Osteocyte (in vitro differentiated cells): ENCODE measurements at places on chromosomes 7 and 10. TPM values are rescaled to one million over a fixed set of nuclear protein-coding genes. Genes with fewer than 3 reads are reported as not detected.
A peak's percentile ranks its signal among the peaks of the same experiment; 100 is the strongest.

Gene OR9A2
- not detected in 2 replicates for total RNA-seq

DNA sequence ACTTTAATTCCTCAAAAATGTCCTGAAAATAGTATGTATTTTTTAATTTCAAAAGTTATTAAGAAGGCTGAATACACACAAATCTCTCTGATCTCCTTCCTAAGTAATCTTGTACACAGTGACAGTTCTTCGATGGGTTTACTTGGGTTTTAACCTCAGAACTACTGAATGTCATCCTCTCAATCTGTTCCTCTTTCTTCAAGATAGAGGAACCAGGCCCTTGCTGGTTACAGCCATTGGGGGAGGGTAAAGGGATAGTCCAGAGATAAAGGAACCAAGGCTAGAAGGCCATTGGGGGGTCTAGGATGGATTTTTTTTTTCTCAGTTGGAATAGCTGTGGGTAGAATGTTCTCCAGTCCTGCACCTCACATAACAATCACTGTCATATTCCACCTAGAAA lies 224.9 kb downstream of the SKIDA1 start:
- DNase-seq: no peak

DNA sequence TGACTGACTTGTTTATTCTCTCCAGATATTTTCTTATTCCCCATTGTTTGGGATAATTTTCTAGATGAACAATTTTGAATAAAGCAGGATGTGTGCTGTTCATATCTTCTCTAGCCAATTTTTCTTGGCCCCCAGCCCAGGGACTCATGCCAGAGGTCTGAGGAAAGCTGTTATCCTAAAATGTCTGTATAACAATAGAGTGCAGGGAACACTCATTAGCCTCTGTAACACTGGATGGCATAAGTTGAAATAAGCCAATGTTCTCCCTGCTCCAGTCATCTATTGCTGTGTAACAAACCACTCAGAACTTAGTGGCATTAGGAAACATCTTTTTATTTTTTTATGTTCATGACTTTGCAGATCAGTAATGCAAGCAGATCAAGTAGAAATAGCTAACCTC lies 121.7 kb upstream of the TRIM24 start:
- no peak for DNase-seq

- no peak for DNase-seq
Observed at GRCh38 chr10:27355918-27356573, 115.4 kb upstream of the ACBD5 start.

Gene MRC1
- total RNA-seq: not detected in 2 replicates

DNA sequence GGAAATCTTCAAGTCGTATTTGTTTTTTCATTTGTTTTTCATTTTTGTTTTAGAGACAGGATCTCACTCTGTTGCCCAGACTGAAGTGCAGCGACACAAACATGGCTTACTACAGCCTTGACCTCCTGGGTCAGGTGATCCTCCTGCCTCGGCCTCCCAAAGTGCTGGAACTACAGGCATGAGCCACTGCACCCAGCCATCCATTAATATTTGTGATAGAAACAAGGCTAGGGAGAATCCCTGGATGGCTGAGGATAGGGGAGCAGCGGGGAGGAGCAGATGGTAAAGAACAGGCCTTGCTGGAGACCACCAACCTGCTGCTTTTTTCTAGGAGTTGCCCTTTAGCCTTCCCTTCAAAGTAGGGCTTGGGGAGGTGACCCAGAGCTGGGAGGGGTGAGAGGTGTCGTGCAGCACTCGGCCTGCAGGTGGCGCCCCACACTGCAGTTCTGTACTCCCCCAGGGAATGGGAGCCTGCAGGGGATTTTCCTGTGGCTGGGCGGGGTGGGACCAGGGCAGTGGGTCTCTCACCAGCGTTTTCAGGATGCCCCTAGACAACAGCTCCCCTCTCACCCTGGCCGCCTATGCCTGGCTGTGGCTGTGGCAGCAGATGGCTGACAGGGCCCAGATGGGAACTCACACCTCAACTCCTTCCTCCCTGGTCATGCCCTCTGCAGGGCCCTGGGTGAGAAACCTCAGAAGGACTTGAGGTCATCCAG lies 12.6 kb upstream of the CDH23 start:
- DNase-seq: peak; percentile 89

DNA sequence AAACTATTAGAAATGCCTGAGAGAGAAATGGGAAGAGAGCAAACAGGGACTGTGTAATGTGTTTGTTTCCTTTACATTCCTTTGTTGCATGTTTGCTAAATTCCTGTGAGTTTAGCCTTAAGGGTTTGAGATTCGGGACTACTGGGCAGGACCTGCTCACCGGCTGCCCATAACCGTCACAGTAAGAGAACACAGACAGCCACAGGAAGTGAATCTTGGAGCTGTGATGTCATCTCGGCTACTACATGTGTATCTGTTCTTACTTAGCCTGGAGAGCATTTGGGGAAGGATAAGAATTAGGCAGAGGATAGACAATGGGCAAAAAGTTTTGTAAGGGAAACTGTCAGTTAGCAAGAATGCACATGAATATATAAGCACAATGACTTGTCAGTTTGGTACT lies 485.1 kb upstream of the KLF6 start:
- no peak for DNase-seq

DNA sequence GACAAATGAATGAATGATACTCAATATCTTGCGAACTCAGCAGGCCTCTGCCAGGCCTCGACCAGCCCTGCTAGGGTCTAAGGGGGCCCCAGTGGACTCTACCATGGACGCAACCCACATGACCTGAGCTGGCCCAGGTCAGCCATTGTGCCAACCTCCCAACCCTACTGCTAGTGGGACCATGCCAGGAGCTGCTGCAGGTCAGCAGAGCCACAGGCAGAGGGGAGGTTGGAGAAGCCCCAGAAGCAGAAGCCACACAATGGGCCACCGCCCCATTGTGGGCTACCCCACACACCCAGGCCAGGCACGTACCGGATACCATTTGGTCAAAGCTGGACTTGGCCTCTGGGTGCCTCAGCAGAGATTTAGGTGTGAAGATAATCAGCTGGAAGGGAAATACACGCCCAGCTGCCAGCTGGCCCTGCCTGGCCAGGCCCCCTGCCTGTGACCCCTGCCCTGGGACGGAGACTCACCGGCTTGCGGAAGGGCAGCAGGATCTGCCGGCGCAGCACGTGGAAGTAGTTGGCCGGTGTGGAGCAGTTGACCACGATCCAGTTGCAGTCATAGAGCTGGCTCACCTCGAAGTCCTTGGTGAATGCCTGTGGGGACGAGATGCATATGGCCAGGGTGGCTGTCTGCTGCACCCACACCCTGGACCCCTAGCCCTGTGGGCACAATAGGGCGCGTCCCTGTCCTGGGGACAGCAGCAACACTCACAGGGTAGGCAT lies 24.5 kb downstream of the OGDHL start:
- peak; percentile 79 for DNase-seq

Gene ZP3
- total RNA-seq: 0.51 TPM in 1 of 2 replicates, not detected in the other

Gene ABCB4
- not detected in 2 replicates for total RNA-seq

DNA sequence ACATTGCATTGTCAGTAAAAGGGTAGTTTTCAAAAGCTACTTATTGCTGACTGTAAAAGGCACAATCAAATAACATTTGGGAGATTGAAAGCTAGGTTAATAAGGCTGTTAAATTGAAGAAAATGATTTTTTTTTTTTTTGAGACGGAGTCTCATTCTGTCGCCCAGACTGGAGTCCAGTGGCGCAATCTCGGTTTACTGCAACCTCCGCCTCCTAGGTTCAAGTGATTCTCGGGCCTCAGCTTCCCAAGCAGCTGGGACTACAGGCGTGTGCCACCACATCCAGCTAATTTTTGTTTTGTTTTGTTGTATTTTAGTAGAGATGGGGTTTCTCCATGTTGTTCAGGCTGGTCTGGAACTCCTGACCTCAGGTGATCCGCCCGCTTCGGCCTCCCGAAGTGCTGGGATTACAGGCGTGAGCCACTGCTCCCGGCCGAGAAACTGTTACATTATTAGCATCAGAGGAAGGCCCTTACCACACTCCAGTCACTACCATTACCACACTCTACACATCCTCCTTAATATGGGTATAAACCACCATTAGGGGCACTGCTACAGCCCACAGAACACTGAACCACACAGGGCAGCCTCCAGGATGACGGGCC lies 1.0 kb downstream of the CYP51A1 start:
- no peak for DNase-seq

DNA sequence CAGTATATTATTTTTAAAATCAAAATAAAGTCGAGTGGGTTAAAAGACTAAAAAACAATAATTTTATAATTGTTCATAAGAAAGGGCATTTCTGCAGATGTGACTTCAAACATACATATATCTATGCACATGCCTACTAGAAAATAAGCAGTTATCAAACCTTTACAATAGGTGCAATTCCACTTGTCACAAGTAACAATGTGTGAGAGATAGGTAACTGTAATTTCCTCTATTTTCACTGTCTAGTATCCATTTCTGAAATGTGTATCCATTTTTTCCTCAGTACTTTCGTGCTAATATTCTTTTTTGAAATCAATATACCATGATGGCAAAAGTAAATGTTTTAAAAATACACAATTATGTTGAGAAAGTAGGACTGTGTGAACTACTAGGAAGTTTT lies 96.9 kb upstream of the GNAI1 start:
- no peak for DNase-seq

Gene MSS51
- 2.6 and 2.8 TPM in 2 replicates for total RNA-seq

Gene EPHB4
- total RNA-seq: 88.9 and 91.9 TPM in 2 replicates

DNA sequence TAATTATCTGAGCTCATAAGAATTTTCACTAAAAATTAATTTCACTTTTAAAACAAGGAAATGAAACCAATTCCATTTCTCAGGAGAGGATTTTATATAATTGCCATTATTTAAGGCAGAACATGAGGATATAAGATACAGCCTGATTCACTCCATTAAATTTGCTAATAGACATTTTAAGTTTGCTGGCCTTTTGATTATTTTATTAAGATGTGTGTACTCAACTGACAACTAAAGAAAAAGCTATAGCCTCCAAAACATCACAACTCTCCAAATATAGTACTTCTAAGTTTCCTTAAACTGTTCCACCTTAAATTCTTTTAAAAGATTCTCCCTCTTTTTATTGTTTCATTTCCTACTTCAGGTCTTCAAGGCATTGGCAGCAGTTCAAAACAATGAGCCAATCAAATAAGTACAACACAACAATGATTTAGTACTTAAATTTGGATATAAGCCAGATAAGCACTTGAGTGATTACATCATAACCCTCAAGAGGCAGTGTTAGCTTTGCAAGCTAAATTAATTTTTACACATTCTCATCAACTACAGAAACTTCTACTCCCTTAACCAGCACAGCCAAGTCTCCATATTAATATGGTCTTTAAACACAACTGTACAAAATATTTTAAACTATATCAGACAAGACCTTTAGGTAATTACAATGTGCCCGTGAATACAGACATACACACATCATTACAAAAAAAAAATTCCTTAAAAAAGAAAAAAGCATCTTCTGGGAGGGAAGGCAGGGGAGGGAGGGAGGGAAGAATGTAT lies 121.8 kb downstream of the KMT2C start:
- DNase-seq: no peak

GRCh38 chr7:105745681-105746330 lies 130.6 kb downstream of the ATXN7L1 start:
- DNase-seq: no peak

- DNase-seq: no peak
Observed at GRCh38 chr7:144019457-144019856, 19.3 kb downstream of the OR6B1 start.

DNA sequence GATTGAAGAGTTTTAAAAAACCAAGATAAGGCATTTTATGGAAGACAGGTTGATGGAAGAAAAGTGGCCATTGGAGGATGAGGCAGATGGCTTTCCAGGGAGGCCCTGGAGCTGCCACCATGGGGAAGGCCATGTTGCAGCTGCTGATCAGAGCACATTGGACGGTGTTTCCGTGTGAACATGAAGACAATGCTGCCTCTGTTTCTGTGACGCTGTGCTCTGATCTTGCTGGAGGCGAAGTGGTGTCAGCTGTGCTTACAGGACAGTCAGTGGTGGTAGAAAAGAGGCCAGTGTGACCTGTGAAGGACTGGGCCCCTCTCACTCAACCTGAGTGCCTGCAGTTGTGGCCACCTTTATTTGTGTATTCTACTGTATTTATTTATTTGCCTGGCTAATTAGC lies 132.9 kb downstream of the FAM204A start:
- no peak for DNase-seq

Gene IMPDH1
- 33.5 and 36.2 TPM in 2 replicates for total RNA-seq

Gene DRGX
- not detected in 2 replicates for total RNA-seq

DNA sequence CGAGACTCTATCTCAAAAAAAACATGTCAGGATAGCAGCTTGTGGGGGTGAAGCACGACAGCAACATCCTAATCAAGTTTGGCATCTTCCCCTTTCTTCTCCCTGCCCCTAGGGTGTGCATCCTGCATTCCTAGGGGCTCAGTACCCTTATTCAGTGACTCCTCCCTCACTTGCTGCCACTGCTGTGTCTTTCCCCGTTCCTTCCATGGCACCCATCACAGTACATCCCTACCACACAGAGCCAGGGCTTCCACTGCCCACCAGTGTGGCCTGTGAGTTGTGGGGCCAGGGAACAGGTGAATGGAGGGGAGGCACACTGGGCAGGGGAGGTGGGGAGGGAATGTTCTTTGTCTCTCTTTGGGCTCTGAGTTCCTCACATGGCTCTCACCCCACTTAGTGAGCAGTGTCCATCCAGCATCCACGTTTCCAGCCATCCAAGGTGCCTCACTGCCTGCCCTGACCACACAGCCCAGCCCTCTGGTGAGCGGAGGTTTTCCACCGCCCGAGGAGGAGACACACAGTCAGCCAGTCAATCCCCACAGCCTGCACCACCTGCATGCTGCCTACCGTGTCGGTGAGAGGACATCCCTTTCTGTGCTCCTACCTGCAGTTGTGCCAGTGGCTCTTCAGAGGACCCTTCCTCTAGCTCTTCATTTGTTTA lies 11.4 kb downstream of the NDST2 start:
- no peak for DNase-seq

DNA sequence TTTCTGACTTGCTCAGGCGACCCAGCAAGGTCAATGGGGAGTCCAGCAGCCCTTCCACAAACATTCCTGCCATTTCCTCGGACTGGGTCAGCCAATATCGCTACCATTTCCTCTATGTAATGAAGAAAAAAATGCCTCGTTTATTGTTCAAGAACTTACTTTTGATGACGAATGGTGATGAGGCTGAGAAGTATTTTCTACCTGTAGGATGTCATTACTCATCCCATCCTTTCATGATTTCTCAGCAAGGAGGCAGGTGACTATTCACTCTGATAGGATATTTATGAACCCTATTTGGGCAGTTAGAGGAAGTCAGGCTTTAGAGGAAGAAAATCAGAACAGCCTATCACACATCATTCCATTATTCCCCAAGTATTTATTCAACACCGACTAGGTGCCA lies 178.6 kb downstream of the FANK1 start:
- no peak for DNase-seq

Gene PRR15
- total RNA-seq: 0.73 and 1.6 TPM in 2 replicates

DNA sequence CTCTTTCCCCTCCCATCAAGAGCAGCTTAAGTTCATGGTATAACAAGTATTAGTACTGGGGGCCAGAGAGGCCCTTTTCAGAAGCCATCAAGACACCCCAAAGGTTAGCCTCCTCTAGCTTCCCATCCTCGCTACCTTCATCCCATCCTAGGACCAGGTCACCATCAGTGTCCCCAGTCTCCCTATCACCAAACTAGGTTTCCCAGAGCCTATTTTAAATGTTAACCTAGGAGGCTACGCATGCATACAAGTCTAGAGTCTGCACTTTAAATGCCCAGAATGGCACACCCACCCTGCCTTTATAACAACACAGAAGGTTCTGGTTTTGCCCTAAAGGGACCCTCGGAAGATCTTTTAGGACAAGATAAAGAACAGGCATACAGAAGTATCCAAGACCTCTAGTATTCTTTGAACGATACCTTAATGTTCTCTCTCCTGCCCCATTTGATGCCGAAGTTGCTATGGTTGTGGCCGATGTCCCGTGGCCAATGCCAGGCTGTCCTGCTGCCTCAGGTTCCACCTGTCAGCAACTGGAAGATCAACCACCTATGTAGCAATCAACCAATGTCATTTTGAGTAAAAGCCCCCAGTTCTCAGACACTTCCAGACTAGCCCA lies 2.2 kb downstream of the GPRIN2 start:
- peak; percentile 83 for DNase-seq
